ENCODE measurements at places on chromosomes 2 and 18.

DNA sequence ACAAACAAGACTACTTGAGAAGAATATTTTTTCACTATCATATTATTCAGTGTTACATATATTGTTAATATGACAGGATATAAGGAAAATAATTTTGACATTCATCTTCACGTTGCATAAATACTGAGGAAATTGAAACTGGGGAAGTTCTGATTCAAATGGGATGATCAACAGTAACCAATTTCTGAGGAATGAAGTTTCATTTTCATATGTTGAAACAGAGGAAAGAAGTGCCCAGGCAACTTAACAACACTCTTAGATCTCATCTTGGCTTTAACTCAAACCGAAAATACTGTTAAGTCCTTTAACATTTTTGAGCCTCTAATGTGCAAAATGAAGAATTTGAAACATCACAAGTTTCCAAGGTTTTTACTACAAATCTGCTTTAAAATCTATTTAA, 612.2 kb upstream of the VRK2 start:
- DNase-seq = no peak

DNA sequence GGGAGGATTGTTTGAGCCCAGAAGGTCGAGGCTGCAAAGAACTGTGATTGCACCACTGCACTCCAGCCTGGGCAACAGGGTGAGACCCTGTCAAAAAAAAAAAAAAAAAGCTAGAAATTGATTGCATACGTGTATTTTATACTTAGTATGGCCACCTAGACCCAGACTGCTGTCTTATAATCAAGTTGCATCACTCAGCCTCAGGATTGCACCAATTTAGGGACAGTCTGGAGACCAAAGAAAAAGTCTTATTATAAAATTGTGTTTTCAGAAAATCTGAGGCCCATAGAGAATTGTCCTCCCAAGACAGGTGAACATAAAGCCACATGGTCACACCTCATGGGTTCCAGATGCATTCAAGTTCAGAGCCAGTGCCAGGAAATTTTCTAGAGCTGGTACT, 17.1 kb upstream of the PLEKHM3 start:
- no peak for DNase-seq

- no peak for DNase-seq
Observed at GRCh38 chr2:144111437-144111836, 408.5 kb downstream of the ZEB2 start.

- no peak for DNase-seq
Observed at GRCh38 chr2:23901966-23902846, 24.7 kb downstream of the ATAD2B start.

DNA sequence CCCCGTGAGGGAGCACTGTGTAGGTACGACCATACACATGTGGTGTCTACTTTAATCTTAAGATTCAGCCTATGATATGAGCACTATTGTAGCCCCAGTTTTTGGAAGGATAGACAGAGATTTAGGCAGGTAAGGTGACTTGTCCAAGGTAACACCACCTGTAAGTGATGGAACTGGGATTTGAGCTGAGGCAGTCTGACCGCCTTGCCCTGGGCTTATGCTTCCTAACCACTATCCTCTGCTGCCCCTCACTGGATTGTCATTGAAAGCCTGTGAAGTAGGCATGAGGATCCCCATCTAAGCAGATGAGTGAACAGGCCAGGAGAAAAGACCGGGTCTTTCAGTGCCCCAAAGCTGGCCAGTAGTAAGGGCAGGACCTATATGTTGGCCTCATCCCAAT, 343.8 kb downstream of the CYRIA start:
- DNase-seq = peak; percentile 33

DNA sequence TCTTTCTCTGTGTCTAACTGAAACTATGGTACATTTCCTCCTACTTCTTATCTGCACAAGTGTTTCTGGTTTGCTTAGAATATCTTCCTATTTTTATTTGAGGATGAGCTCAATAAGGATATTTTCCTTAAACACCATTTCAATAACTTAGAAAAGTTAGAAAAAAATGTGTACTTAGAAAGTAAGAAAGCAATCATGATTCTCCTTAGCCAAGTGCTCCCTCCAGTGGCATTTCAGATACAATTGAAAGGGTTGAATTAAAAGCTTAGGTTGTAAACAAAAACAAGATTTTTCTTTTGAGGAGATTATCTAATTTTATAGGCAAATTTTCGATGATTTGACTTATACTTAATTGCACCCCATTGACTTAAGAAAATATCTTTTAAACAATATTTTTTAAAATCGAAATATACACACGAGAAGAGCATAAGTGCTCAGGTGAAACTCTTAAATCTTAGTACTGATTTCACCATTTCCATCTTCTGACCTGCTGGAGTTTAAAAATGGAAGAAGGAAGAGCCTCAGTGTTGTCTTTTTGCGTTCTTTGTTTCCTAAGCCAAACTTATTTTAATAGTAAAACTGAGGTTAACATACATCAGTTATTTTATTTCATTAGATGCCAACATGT, 26.9 kb downstream of the C18orf63 start:
- DNase-seq = peak; percentile 72

DNA sequence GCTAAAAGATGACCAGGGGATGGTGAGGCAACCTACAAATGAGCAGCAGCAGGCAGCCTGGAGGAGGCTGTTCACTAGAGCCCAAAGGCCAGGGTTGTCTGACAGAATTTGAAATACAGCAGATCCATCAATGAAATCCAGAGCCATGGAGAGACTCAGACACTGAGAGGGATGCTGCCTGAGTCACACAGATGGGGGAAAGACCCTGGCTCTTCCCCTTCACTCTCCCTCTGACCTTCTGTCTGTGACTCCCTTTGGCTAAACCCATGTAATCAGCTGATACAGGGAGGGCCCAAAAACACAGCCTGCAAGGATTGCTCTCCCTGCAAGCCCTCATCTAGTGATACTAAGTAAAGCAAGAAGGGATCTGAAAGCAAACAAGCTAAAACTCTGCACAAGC, 166.5 kb upstream of the SPOPL start:
- DNase-seq = no peak
